Eye (tissue), 1 donor: ENCODE measurements at places on chromosomes 5 and 9.

- DNase-seq, result peak; percentile 46
These were observed 439.0 kb downstream of the ENC1 start for GRCh38 chr5:74201334-74202081.

DNA sequence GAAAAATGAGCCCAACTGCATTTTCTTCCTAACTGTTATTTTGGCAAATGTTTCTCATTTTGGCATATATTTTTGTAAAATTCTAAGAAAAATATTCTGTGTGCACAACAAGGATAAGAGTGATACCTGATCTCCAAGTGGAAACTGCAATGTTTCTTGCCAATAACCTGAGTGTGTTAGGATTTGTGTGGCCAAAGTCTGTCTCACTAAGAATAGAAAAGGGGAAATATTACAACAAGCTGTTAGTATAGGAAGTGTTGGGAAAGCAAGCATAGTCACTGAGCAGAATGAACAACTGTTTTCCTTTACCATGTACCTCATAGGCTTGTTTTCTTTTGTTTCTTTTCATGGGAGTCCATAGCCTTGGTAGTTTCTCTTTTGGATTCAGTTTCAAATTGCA, 624.2 kb downstream of the MTRR start:
- no peak for DNase-seq

DNA sequence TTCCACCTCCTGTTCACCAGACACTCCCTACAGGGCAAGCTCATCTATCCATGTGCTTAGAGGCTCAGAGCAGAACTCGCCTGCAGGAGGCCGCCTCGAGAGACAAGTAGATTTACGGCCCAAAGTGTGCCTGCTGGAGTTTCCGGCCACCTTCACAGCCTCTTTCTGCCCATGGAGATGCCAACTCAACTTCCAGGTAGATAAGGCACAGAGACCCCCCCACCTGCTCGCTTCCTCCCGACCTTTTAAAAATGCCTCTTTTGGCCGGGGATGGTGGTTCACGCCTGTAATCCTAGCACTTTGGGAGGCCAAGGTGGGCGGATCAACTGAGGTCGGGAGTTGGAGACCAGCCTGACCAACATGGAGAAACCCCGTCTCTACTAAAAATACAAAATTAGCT, 46.6 kb downstream of the EXD3 start:
- DNase-seq, result no peak

DNA sequence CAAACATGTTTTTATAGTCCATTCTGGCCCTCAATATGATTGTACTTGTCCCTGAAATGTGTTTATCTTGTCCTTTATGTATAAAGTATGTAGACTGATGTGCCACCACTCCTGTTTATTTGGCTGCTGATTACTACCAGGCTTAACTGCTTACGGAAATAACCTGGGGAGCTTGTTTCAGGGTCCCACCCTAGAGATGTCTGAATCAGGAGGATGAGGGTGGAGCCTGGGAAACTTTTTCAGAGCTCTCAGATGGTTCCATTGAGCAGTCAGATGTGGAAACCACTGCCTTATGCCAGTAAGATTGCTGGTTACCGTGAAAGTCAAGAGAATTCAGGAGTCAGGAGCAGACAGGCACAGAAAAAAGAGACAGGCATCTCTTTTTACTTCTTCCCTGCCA, 19.2 kb downstream of the SLC23A1 start:
- DNase-seq, result no peak

GRCh38 chr5:56763711-56764466, 51.5 kb upstream of the MAP3K1 start:
- DNase-seq, result no peak

DNA sequence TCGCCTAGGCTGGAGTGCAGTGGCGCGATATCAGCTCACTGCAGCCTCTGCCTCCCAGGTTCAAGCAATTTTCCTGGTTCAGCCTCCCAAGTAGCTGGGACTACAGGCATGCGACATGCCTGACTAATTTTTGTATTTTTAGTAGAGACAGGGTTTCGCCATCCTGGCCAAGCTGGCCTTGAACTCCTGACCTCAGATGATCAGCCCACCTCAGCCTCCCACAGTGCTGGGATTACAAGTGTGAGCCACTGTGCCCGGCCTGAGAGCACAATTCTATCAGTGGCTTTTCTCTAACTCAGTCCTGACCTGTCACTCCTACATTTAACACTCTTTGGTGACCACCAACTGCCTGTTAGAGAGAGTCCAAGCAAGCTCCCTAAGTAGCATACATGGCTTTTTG, 82.7 kb upstream of the SPOCK1 start:
- DNase-seq, result no peak

DNA sequence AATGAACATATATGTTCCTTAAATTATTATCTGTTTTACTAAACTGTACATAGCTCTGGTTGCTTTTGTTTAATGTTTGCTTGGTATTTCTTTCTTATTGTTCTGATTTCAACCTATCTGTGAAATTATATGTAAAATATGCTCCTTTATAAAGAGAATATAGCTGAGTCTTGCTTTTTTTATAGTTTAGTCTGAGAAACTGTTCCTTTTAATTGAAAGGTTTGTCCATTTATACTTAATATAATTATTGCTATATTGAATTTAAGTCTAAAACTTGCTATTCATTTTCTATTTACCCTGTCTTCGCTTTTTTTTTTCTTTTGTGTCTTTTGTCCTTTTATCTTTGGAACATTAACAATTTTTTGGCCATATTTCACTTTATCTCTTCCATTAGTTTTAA, 712.0 kb downstream of the MAT2B start:
- no peak for DNase-seq

- no peak for DNase-seq
These were observed 52.1 kb downstream of the PPARGC1B start for GRCh38 chr5:149782018-149782894.

- DNase-seq, result peak; percentile 95
These were observed 122.7 kb upstream of the LMX1B start for GRCh38 chr9:126490871-126491567.

DNA sequence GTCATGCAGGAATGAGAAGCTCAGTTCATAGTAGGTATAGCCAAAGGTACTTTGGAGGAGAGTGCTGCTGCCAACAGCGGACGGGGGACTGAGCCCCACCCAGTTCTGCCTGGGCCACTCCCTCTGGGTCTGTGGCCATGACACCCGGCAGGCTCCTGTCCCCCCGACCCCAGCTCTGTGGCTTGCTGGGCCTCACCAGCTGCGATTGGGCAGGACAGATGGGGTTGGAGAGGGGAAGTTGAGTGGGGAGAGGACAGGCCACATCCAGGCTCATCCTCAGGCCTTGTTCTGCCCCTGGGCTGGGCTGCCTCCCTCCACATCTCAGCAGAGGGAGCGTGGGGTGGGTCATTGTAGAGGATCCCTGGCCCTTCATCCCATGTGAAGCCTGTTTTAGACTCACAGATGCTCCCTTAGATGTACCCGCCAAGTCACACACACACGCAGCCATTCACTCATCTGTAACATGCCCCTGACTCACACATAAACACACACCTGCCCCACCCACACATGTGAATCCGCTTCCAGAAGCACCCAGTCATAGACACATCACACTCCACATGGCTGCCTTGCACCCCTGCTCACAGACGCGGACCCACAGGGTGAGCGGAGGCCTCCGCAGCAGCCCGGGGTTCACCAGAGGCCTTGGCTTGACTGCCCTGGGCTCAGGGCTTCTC, 48.8 kb downstream of the NTNG2 start:
- no peak for DNase-seq

- DNase-seq, result no peak
These were observed 172.2 kb downstream of the DAB2IP start for GRCh38 chr9:121823451-121824169.

DNA sequence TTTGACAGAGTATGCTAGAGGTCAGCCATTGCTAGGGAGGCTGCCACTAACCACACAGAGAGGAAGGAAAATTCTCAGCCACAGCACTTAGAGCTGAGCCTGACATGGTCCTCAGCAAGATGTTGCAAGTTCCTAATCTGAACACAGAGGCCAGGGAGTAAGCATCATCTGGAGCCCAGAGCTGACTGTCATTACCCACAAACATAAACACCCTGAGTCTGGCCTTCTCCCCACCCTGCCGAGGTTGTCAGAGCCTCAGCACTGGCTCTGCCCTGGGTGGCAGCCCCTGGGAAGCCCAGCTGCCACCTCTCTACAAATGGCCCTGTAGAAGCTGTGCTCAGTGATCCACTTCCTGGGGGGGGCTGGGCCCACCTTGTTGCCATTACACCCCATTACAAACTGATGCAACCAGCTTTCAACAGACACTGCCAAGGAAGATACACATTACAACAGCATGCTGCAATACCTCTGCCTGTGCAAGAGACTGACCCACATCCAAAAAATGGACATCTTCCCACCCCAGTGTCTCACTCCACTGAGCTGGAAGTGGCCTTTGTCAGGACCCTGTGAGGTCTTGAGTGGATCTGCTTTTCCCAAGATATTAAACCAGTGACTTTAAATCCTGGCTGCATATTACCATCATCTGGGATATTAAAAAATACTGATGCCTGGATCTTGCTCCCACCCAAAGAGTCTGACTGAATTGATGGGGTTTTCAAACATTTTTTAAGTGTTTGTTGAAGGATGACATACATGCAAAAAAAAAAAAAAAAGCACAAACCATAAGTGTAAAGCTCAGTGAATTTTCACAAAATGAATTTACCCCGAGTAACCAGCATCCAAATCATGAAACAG, 33.0 kb downstream of the IRF1 start:
- no peak for DNase-seq
